ENCODE measurements at places on chromosomes 5 and 9. TPM values are rescaled to one million over a fixed set of nuclear protein-coding genes. Genes with fewer than 3 reads are reported as not detected.

ANKRA2 gene
- 45.1 TPM for total RNA-seq

CEL gene
- 0.39 TPM for total RNA-seq

TTC39B gene
- total RNA-seq, result 43.6 TPM

SLC38A9 gene
- 10.0 TPM for total RNA-seq

PFN3 gene
- total RNA-seq, result not detected

DNA sequence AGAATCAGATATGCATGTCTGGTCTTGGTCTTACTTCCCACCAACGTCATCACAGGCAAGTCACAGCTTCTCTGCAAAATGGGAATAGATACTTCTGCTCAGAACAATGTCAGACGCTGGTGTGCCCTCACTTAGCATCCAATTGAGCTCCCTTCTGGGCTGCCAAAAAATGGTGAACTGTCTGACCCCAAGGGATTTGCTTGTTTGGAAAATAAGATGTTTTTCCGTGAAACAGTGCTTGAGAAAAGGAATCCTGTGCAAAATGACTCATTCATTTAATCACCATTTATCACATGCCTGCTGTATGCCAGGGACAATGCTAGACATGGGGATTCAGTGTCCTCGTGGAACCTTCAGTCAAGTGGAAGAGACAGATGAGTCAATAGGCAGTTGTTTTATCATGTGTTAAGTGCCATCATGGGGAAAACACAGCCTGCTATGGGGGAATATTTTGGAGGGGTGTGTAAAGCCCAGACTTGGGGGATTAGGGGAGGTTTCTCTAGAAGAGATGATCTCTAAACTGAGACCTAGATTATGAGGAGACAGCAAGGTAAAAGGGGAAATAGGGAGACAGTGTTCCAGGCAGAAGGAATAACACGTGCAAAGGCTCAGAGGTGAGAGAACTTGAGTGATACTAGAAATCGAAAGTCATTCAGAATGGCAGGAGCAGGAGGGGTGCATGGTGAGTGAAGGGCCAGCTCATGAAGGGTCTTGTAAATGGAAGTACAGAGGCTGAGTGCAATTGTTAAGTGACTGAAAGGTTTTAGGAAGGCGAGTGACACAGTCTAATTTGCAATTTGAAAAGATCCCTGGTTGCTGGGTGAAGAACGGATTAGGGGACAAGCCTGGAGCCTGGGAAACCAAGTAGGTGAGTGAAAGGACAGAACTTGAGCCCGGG, 3.9 kb downstream of the NIPAL4 start:
- no peak overlapping the region for H3K4me3 ChIP-seq
- no peaks in the 10 kb centered on the region for H3K36me3 ChIP-seq
- H3K4me1 ChIP-seq, result peaks cover 17% of the 10 kb centered on the region
- peaks cover 13% of the 10 kb centered on the region for H3K27me3 ChIP-seq
- DNase-seq, result no peak
- no peak overlapping the region for H3K27ac ChIP-seq

GRCh38 chr5:74122175-74122574, 496.2 kb downstream of the ARHGEF28 start:
- H3K4me3 ChIP-seq, result no peak overlapping the region
- no peak overlapping the region for H3K27ac ChIP-seq

- no peaks in the 10 kb centered on the region for H3K4me1 ChIP-seq
- H3K27ac ChIP-seq, result no peak overlapping the region
- H3K27me3 ChIP-seq, result no peaks in the 10 kb centered on the region
- H3K36me3 ChIP-seq, result no peaks in the 10 kb centered on the region
These were observed 38.3 kb downstream of the RECK start for GRCh38 chr9:36074870-36075532.

DNA sequence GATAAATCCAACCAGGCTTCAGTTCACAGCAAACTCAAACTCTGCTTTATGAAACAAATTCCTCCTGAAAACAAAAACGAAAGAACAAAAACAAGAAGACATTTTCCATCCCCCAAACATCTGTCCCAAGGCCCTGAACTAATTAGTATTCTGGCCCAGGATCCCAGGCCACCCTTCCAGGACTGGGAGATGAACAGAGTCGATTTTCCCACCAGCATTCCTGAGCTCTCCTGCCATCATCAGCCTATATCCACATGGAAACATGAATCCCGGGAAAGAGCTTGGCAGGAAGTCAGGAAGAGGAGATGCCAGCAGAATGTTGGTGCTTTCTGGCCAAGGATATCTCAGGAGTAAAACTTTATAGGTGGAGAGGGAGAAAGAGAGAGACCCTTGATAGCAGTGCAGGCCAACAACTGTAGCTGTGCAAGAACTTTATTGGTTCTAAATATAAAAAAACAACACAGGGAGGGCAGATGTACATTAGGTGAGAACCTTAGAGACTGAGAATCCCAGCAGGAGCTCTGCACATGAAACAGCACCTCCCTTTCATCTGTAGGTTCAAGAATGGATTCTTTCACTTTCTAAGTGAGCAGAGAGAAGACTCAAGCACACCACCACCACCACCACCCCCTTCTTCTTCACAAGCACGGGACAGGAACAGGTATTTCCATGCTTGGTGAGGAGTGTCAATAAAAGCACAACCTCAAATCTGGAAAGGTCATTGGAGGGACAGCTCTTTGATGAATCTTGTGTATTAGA, 190.7 kb upstream of the TAS2R1 start:
- no peak overlapping the region for H3K4me3 ChIP-seq
- no peak overlapping the region for H3K27ac ChIP-seq
- no peaks in the 10 kb centered on the region for H3K27me3 ChIP-seq
- H3K4me1 ChIP-seq, result no peaks in the 10 kb centered on the region
- H3K36me3 ChIP-seq, result no peaks in the 10 kb centered on the region
- DNase-seq, result no peak

GRCh38 chr9:91033270-91033669, 231.7 kb downstream of the SYK start:
- H3K4me1 ChIP-seq, result peaks cover 15% of the 10 kb centered on the region
- H3K27ac ChIP-seq, result no peak overlapping the region
- H3K4me3 ChIP-seq, result no peak overlapping the region
- H3K36me3 ChIP-seq, result no peaks in the 10 kb centered on the region
- DNase-seq, result no peak

DNA sequence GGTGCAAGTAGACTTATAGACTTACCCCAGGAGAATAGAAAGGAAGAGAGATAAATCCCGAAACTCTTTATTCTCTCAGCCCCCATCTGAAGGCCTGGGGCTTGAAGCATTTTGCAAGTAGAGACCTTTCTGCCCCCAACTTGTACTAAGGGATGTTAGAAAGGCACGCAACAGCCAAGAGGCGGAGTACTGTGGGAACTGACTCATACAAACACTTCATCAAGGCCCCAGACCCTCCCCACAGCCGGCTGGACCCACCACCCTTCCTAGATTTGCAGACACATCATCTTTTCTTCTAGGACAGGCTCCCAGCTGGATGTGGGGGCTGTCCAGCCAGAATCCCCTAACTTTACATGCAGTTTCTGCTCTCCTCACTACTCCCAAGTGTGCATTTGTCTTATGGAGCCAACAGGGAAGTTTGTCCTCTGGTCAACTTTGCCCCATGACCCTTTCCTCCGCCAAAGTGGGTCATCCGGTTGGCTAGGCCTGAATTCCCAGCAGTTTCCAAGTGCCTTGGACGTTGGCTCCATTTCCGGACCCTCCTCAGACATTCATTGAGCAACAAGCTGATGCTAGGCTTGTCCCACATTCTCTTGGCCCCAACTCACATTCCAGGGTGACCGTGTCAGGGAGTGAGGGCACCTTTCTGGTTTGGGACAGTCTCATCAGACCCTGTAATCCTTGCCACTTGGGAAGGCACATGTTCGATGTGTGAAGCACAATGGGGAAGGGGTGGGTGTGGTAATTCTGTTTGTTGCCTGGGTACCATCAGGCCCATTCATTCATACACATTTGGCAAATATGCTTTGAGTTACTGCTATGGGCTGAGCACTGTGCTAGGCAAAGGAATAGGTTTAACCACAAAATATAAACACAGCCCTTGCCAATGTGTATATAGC, 64.6 kb downstream of the ABLIM3 start:
- no peaks in the 10 kb centered on the region for H3K36me3 ChIP-seq
- H3K4me1 ChIP-seq, result no peaks in the 10 kb centered on the region
- no peaks in the 10 kb centered on the region for H3K27me3 ChIP-seq
- no peak overlapping the region for H3K4me3 ChIP-seq
- H3K27ac ChIP-seq, result no peak overlapping the region

GRCh38 chr9:77019926-77020412, 514 bp downstream of the FOXB2 start:
- H3K4me3 ChIP-seq, result no peak overlapping the region
- H3K4me1 ChIP-seq, result peaks cover 30% of the 10 kb centered on the region
- H3K36me3 ChIP-seq, result no peaks in the 10 kb centered on the region
- no peak for DNase-seq
- H3K27me3 ChIP-seq, result peaks cover 95% of the 10 kb centered on the region

- H3K4me3 ChIP-seq, result no peak overlapping the region
- H3K27ac ChIP-seq, result no peak overlapping the region
- no peaks in the 10 kb centered on the region for H3K36me3 ChIP-seq
- H3K4me1 ChIP-seq, result no peaks in the 10 kb centered on the region
- H3K27me3 ChIP-seq, result no peaks in the 10 kb centered on the region
- DNase-seq, result no peak
These were observed 1244.1 kb upstream of the ACO1 start for GRCh38 chr9:31140316-31140715.

- no peak overlapping the region for H3K4me3 ChIP-seq
- no peak overlapping the region for H3K27ac ChIP-seq
- peaks cover 33% of the 10 kb centered on the region for H3K36me3 ChIP-seq
- H3K4me1 ChIP-seq, result no peaks in the 10 kb centered on the region
These were observed 63.4 kb downstream of the CD180 start for GRCh38 chr5:67133217-67133616.

DNA sequence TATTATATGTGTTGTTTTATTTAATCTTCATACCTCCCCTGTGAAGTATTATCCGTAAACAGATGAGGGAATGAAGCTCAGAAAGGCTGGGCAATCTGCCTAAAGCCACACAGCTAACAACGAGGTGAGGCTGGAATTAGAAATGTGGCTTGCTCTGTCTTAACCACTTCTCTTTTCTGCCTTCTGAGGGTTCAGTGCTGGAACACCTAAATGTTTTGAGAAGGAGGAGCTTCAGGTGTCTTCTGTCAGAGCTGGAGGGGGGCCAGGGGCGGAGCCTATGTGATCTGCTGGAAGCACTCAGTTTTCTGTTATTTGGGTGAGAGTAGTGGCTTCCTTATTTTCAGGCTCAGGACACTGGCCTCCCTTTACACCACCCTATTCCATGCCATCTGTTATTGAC, 35.0 kb upstream of the ARAP3 start:
- H3K36me3 ChIP-seq, result no peaks in the 10 kb centered on the region
- no peak overlapping the region for H3K27ac ChIP-seq
- peaks cover 10% of the 10 kb centered on the region for H3K27me3 ChIP-seq
- no peaks in the 10 kb centered on the region for H3K4me1 ChIP-seq

- no peaks in the 10 kb centered on the region for H3K36me3 ChIP-seq
- H3K4me1 ChIP-seq, result no peaks in the 10 kb centered on the region
- H3K27ac ChIP-seq, result no peak overlapping the region
- no peak for DNase-seq
- H3K27me3 ChIP-seq, result no peaks in the 10 kb centered on the region
These were observed 16.2 kb upstream of the PAIP1 start for GRCh38 chr5:43573058-43573457.

DNA sequence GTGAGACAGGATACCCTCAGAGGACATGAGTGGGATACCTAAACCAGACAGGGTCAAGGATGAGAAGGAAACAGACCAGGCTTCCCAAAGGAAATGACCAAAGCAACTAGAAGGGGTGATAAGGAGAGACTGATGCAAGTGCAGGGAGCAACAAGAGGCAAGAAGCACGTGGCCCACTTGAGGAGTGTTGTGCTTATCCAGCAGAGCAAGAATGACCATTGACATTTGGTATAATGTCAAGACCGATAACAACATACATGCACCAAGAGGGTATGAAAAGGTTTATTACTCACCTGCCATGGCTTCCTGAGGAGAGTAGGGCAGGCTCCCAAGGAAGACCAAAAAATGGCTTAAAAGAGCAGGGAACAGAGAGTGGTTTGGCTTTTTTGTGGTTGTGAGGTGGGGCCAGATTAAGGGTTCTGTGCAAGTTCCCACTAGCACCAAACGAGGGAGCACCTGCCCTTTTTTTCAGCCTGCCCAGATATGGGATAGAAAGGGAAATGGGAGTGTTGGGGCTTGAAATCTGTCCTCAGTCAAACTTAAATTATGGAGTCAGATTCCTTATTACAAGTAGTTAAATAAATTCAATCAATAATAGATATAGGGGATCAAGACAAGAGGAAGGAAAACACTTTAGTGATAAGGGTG, 513.6 kb downstream of the RASEF start:
- H3K4me1 ChIP-seq, result no peaks in the 10 kb centered on the region
- no peak overlapping the region for H3K27ac ChIP-seq
- no peaks in the 10 kb centered on the region for H3K27me3 ChIP-seq
- no peaks in the 10 kb centered on the region for H3K36me3 ChIP-seq
- no peak overlapping the region for H3K4me3 ChIP-seq

- no peaks in the 10 kb centered on the region for H3K36me3 ChIP-seq
- H3K4me1 ChIP-seq, result peaks cover 4% of the 10 kb centered on the region
- no peak overlapping the region for H3K27ac ChIP-seq
- DNase-seq, result no peak
- no peak overlapping the region for H3K4me3 ChIP-seq
These were observed 13.2 kb downstream of the GPSM1 start for GRCh38 chr9:136340356-136341041.

DNA sequence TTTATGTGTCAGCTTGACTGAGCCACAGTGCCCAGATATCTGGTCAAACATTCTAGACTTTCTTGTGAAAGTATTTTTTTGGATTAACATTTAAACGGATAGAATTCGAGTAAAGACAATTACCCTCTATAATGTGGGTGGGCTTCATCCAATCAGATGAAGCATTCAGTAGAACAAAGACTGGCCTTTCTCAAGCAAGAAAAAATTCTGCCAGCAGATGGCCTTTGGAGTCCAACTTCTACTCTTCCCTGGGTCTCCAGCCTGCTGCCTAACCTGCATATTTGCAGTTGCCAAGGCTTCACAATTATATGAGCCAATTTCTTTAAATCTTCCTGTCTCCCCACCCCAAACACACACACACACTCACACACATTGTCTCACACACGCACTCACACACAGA, 86.4 kb downstream of the MED10 start:
- H3K36me3 ChIP-seq, result no peaks in the 10 kb centered on the region
- no peaks in the 10 kb centered on the region for H3K27me3 ChIP-seq
- peak; percentile 20 for DNase-seq
- H3K4me1 ChIP-seq, result no peaks in the 10 kb centered on the region
